T-helper 2 cell (primary cell): ENCODE measurements at places on chromosomes 16 and 17.
A peak's percentile ranks its signal among the peaks of the same experiment; 100 is the strongest.

DNA sequence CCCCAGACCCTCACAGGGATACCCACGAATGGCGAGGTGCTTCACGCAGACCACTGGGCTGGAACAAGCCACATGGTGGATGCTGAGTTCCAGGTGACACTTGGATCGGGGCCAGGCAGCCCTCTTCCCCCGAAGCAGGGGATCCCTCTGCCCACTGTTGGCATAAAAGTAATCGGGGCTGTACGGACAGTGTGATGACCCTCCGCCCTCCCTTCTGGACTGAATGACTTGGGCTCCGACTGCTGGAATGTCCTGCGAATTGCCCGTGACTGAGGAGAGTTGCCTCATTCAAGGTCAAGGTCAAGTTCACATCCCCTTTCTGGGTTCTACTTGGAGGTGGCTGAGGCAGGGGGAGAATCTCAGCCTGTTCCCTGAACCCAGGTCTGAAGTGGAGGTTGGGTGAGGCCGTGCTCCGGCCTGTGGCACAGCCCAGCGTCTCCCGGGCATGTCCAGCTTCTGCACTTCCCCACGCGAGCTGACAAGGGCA, 28.5 kb upstream of the CREBBP start:
- no peak for DNase-seq

DNA sequence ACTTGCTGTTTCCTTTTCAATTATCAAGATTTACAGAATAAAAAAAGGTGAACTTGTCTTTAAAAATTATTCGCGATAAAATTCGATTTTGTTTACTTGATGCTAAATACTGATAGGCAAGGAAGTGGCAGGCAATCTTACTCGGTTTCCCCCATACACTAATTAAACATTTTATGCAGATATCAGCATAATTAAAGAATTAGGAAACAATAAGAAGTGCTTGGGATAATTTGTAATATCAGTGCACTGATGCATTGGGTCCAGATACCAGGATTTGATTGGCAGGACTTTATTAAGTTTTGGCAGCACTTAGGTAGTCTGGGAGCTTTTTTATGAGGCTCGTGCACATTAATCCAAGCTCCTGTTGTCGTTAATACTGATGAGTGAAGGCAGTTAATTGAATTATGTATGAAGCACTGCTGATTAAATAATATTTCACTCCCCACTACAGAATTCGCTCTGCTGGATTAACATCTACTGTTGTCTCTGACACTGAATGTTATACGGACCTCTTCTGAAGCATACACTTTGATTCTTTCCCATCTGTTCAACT, 165.6 kb downstream of the CA10 start:
- no peak for DNase-seq

GRCh38 chr16:72124148-72124547, 30.5 kb downstream of the DHX38 start:
- DNase-seq, result no peak

GRCh38 chr17:2713881-2714280, 2.3 kb upstream of the CLUH start:
- DNase-seq, result no peak

- DNase-seq, result no peak
Measured at GRCh38 chr17:72171703-72172667, 51.2 kb downstream of the SOX9 start.

- DNase-seq, result no peak
Measured at GRCh38 chr16:89829630-89830437, 1.6 kb downstream of the SPIRE2 start.

DNA sequence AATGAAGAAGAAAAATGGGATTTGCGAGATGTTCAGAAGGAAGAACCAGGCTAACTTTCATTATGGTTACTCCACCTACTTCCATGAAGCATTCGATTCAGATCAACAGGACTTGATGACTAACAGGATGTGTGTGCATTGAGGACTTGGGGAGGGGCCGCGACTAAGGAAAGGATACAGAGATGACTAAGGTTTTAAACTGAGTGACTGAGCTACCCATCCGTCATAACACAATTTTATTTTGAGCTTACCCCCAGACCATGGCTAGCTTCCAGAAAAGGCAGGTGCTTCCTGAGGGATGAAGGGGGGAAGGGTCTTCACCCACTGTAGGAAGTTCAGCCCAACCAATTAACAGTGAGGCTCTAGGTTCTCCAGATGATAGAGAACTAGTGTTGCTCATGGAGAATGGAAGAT, 2.5 kb upstream of the CDYL2 start:
- DNase-seq, result no peak

DNA sequence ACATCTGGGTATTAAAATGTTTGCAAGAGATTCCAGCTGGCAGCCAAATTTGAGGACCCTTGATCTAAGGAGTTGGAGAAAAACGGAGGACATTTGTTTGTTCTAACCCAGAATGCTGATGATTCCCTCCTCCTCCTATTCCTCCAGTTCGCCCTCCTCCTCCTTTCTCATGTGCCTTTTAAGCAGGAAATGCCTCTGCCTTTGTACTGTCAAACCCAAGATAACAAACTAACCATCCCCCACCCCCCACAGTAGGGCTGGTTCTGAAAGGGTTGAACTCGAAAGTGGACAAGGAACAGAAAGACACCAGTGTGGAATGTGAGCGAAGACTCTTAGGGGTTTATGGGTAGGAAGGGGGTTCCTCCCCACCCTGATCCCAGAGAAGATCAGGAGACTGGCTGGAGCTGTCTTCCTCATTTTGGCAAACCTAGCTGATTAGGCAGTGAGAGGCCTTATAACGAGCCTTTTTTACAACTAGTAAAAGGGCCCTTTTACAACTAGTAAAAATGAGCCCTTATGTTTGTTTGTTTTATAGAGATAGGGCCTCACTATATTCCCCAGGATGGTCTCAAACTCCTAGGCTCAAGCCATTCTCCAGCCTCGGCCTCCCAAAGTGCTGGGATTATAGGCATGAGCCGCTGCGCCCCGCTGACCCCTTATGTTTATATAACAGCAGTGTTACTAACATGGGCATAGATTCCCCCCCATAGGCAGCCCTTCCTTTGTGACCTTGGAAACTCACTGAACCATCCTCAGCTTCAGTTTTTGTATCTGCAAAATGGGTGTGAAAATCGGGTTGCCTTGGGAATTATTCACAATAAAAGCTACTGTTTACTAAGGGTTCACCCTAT, 975 bp downstream of the CHD9 start:
- no peak for DNase-seq

DNA sequence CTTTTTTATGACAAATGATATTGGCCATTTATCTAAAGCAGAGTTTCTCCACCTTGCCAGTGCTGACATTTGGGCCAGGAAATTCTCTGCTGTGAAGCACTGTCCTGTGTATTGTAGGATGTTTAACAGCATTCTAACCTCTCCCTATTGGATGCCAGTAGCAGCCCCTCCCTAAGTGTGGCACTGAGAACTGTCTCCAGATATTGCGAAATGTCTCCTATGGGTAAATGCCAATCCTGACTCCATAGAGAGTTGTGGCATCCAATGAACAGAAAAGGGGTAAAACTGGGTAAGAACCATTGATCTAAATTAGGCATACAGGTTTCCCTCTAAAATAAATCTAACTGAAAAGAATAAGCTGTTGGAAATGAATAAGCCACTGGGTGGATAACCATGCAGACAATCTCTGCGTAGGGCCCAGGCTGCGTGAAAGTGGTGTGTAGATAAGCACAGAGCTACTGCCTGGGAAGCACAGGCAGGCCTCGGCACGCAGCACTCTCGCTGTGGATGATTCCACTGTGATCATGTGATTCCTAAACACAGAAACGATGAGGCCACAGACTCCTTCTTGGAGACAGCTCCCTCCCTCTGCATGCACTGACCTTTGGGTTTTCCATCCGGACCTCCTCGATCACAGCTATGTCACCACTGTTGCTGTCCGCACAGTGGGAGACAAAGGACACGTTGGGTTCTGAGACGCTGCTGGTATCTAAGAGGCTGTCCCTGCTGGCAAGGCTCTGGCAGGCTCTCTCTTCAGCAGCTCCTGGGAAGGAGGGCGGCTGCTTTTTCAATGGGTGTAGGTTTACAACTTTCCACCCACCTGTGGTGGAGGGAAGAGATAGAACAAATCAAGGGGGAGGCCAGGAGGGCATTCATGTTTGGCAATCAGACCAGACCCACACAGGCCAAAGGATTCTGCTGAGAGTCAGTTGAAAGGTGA, 44.1 kb downstream of the GTF3C1 start:
- no peak for DNase-seq

DNA sequence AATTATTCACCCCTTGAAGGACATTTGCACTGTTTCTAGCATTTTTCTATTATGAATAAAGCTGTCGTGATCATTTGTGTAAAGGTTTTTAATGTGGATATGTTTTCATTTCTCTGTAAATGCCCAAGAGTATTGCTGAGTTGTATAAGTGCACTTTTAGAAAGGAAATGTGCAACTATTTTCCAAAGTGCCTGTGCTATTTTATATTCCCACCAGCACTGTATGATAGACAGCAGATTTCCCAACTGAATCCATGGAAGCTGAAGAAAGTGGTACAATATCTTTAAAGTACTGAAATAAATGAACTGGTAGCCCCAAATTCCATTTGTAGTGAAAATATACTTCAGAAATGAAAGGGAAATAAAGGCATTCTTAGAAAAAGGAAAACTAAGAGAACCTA, 238.4 kb downstream of the BCAS3 start:
- DNase-seq, result no peak

- DNase-seq, result no peak
Measured at GRCh38 chr16:25613931-25614330, 77.8 kb upstream of the HS3ST4 start.

DNA sequence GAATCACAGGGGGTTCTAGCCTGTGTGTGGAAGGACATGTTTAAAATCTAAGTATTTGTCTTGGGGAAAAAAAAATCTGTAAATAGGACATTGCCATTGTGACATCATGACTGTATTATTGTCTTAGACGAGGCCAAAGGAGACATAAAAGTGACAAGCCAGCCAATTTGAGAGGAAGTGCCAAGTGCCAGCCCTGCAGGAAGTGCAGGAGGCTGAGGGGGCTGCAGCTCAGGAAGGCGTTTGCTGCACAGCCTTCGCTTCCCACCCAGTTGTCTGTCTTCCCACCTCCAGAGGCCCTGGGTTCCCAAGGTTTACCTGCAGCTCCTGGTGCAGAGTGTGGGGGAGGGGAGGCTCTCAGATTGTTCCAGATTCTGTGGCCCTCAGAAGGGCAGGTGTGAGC, 1.3 kb downstream of the ADCY7 start:
- peak; percentile 69 for DNase-seq

GRCh38 chr17:47649972-47650524, 329 bp downstream of the KPNB1 start:
- peak; percentile 44 for DNase-seq

- DNase-seq, result no peak
Measured at GRCh38 chr16:180101-180675, at the start of gene HBQ1. Gene HBQ1, plus strand, starts transcription at chr16:180459. Its CDS starts 28 bp downstream, at chr16:180487.

- DNase-seq, result no peak
Measured at GRCh38 chr17:52604105-52604504, 445.6 kb upstream of the CA10 start.

DNA sequence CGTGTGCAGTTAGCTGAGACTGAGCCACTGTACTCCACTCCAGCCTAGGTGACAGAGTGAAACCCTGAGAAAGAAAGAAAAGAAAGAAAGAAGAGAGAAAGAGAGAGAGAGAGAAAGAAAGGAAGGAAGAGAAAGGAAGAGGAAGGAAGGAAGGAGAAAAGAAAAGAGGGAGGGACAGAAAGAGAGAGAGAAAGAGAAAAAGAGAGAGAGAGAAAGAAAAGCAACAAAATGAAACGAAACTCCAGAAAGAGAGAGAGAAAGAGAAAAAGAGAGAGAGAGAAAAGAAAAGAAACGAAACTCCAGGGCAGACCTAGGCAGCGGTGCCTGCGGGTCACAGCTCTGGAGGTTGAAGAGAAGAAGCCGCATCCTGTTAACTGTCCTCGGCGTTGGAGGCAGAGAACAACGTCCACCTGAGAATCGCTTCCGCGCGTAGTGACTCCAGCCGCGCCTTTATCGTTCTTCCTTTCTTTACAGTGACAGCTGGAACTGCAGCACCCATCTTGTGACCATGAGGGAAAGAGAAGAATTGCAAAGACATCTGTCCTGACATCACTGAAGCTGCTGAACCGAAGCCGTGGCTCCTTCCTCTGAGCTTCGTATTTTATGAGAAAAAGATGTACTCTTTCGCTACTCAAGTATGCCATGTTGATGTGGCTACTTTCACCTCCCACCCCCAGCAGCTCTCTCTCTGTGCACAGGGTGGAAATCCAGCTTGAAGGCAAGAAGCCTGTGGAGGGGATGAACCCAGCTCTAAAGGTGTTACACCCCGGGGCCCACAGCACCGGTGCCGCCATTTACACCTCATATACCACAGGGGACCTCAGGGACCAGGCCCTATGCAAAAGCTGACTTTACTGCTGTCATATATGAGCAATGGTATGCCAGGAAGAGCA, 56.9 kb upstream of the DOC2B start:
- DNase-seq, result no peak

DNA sequence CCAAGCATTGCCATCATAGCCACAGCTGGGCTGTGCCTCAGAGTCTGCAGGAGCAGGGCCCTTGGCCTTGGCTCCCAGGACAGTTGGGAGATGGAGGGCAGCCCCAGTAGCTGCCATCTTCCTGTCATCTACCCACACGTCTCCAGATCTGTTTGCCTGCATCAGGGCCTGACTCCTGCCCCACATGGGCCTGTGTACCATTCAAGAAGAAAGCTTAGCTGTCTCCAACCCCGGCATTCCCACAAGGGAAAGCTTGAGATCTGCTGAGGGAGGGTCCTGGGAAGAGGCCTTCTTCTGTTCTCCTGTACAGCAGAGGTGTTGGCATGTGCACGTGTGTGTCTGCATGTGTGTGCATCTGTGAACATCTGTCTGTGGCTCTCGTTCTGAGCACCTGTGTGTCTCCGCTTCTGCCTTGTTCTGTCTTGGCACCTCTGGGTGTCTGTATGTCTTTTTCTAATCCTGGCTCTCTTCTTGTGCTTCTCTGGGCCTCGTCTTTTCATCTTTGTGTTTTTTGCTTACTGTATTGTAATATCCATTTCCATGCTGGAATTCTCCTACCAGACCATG, 122.2 kb downstream of the MRM1 start:
- DNase-seq, result no peak

GRCh38 chr16:12059216-12059769, 82.8 kb downstream of the SNX29 start:
- no peak for DNase-seq

GRCh38 chr16:64950731-64951130, 171.1 kb downstream of the CDH11 start:
- DNase-seq, result no peak

- DNase-seq, result no peak
Measured at GRCh38 chr17:6471531-6472465, 27.5 kb downstream of the PIMREG start.

DNA sequence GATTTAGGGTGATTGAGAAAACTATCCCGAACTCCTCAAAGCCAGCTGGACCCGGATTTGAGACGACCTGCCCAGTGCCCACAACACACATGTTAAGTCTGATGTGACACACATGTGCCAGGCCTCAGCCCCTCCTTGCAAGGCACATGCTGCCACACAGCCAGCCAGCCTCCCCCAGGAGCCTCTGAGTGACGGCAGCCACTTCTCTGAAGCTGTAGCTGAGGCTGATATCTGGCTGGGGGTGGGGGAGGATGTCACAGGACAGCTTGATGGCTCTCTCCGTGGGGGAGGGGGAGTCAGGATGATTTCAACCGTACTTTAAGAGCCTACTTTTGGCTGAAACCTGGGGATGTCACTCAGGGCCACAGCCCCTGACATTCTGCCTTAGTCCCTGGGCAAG, 40.9 kb downstream of the SRCIN1 start:
- DNase-seq, result no peak
